ENCODE measurements at places on chromosomes 2 and 18. TPM values are rescaled to one million over a fixed set of nuclear protein-coding genes. Genes with fewer than 3 reads are reported as not detected.

DNA sequence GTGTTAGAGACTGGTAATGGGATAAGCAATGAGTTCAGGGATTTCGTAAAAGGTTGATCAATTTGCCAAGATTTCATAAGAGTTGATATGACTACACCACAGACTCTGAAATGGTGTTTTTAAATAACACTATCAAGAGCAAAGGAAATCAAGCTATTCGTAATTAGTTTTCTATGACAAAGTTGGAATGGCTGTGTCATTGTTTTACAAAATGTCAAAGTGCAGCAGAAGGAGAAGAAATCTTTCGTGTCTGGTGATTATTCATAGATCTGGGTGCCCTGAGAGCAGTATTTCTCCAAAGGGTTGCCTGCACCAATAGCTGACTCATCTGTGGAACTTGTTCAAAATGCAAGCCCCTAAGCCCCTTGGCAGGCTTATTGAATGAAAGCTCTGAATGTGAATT lies 70.1 kb downstream of the NABP1 start:
- DNase-seq = no peak

DNA sequence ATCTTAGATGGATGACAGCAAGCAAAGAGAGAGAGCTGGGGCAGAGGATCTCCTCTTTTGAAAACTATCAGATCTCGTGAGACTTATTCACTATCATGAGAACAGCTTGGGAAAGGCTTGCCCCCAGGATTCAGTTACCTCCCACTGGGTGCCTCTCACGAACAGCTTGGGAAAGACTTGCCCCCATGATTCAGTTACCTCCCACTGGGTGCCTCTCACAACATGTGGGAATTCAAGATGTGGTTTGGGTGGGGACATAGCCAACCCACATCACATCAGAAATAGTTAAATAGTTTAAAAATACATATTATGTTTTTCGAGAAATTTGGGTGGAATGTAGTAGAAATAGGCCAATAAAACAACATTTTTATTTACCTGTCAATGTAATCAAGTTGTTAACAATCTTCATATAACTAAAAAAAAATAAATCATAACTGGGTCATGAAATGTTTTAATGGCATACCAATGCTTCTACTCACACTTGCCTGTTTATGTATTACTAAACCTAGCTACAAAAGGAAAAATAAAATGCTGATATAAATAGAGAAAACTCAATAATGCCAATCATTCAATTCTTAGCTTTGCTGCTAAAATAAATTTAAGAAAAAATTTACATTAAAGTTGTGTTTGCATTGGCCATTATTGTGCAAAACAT lies 608.9 kb downstream of the SUCLG1 start:
- DNase-seq = no peak

Gene TEX44
- not detected for total RNA-seq

Gene MAPRE3
- 0.79 TPM for total RNA-seq

- no peak for DNase-seq
Measured at GRCh38 chr2:79129804-79130203, 9.5 kb downstream of the REG1A start.
